ENCODE measurements at places on chromosomes 2 and 18.
A peak's percentile ranks its signal among the peaks of the same experiment; 100 is the strongest.

DNA sequence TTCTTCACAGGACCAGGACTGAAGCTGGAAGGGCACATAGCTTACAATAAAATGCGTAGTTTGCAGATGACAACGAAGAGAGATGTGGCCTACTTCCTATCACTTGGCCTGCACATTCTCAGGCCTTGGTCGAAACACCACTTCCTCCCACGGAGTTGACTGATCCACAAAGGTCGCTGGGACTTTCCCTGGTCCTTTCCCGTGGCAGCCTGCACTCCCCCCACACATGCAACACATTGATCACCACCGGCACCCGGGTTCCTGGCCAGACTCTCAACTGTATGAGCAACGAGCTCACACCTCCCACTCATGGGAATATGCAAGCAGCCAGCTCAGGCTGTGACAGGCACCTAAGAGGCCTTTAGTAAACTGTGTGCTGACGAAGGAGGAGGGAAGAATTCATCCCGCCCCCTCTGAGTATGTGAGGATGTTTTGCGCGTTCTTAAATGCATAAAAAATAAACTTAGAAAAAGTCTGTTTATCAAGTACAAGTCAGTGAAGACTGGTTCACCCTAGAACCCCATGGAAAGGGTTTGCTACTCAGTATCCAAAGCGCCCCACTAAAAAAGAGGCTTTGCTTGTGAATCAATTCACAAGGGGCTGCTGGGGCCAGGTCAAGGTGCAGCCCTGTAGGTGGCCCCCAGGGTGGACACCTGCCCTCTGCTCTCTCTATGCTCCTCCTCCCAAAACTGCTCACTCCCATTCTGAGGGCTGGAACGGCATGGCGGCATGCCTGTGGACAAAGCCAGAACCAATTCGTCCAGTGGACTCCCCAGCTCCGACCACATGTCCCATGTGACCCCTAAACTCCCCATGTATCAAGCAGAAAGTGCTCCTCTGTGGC is 154.3 kb downstream of the EIPR1 start:
- DNase-seq: peak; percentile 77

DNA sequence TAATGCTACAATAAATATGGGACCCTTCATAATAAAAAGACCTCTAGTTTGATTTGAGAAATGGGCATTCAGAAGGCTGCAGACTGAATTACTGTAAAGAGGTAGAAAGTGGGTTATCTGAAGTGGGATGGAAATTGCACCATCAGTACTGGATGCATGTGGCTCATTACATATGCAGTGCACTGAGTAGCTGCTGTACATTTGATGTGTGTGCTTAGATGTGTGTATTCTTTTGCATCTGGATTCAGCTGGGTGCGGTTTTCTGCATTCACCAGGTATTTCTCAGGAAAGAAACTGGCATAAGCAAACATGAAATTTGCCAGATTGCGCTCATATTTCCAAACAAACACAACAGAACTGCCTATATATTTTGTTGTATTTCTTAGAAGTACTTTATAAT is 38.2 kb downstream of the NDC80 start:
- DNase-seq: no peak

- DNase-seq: no peak
Observed at GRCh38 chr18:46624127-46624526, 32.9 kb downstream of the LOXHD1 start.

DNA sequence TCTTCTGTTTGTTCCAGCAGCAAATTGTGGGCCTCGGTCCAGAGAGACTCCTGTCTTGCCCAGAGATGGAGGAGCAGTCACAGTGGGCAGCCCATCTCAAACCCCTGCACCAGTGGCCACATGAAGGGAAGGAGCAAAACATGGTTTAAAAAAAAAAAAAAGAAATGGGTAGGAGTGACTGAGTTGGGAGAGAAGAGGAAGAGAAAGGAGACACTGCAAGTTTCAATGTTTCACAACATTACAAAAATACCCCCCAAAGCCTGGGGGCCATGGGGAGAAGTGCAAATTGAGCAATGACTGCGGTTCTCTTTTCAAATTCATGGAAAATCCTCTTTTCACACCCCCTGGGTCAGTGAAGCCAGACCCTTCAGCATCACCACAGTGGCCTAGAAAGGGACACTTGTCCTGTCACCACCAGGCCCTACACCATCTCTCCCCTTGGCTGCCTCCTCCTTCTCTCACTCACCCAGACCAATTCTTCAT is 117.1 kb downstream of the ZFP36L2 start:
- DNase-seq: no peak

DNA sequence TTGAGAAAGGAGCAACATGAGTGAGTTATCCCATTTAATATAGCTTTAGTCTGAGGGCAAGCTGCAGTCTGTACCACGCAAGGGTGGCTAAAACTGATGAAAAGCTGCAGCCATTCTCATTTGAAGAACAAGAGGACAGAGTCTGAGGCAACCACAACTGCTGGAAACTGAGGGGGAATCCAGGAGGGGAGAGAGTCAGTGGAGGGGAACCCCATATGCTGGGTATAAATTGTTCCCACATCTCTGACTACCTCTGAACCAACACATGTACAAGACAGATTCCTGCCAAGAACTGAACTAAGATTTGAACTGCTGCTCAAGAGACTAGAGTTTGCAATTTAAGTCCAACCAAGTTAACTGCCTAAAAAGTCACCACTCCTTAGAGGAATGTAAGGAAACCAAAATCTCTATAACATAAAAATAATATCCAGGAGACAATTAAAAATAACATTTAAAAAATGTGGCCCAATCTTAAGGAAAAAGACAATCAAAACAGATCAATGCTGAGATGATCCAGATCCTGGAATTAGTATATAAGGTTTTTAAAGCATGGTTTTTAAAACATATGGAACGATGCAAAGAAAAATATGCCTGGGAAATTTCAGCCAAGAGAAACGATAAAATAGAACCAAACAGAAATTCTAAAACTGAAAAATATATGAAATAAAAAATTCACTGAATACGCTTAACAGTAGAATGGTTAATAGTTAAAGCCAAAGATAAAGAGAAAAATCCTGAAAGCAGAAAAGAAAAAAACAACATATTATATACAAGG is 11.2 kb downstream of the CWC22 start:
- DNase-seq: no peak

- DNase-seq: peak; percentile 69
Observed at GRCh38 chr2:65639156-65639864, 206.9 kb upstream of the SPRED2 start.

- no peak for DNase-seq
Observed at GRCh38 chr2:21501376-21502027, 377.7 kb downstream of the TDRD15 start.

GRCh38 chr2:219125225-219125885 is 35.3 kb downstream of the NHEJ1 start:
- peak; percentile 97 for DNase-seq

DNA sequence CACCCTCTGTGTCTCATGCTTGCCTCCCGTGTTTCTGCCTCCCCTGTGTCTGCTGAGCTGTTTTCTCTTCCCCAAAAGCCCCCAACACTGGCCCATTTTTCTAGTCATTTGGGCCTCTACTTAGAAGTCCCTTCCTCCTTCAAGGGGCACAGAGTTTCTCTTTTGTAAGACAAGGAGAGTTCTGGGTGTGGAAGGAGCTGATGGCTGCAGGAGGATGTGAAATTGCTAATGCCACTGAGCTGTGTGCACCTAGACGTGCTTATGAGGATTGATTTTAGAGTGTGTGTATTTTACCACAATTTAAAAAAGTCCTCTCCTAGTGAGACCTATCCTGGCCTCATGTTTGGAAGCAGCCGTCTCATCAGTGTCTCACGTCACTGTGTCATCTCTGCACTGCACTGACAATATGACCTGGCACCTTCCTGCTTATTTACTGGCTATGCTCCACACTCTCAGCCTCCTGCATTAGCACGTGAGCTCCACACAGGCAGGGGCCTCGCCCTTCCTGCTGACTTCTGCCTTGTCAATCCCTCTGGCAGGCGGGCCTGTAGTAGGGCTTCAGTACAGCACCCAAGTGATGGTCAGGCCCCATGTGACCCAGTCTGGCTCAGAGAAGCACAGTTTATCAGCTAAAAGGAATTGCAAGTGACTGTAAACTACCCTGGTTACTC is 8.0 kb upstream of the MBP start:
- DNase-seq: no peak

DNA sequence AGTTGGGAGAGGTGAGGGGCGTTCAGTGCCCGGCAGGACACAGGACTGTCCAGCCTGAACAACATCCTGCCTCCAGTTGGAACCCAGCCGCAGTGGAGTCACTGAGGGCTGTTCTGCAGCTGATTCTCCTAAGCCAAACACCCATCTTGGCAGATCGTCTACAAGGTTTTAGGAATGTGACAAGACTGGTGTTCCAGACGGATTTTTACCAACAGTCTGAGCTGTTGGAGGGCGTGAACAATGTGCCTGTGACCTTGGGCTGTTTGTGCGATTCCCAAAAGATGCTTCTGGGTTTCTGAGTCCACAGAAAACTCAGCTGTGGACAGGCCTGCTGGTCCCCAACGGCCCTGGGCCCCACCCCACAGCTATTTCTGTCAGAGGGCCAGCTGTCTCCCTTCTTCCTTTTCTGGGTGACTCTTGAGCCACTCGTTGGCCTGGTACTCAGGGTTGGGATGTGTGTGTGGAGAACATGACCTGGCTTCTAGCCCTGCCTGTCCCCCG is 5.7 kb downstream of the LRRFIP1 start:
- DNase-seq: no peak

DNA sequence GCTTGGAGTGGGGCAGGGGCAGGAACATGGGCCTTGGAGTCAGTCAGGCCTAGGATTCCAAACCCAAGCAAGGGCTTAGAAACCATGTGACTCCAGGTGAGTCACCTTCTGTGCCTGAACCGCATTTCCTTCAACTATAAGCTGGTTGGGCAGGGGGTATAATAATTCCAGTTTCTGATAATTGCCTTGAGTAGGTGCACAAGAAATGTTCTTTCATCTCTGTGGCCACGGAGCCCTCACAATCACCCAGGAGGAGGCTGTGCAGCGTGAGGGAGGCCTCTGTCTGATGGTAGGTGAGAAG is 112.1 kb upstream of the HAAO start:
- DNase-seq: no peak

- DNase-seq: no peak
Observed at GRCh38 chr2:170831115-170831514, 14.4 kb downstream of the GAD1 start.

DNA sequence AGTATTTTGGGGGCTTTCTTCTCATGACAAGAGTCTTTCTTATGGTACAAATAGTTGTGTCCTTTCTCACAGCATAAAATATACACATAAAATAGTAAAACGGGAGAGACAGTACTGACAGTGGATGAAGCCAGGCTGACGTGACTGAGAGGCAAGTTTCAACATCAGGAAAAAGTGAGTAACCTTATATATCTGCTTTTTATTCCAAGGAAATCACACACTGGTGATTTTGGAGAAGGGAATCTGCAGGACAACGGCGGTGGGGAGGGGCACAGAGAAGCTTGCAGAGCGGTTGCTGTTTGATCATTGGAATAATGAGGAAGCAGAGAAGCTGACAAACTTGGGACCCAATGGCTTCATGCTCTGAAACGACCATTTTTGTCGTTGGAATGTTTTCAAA is 130.6 kb upstream of the ZNF236 start:
- DNase-seq: peak; percentile 26

GRCh38 chr2:237701859-237702390 is 74.5 kb downstream of the LRRFIP1 start:
- no peak for DNase-seq

DNA sequence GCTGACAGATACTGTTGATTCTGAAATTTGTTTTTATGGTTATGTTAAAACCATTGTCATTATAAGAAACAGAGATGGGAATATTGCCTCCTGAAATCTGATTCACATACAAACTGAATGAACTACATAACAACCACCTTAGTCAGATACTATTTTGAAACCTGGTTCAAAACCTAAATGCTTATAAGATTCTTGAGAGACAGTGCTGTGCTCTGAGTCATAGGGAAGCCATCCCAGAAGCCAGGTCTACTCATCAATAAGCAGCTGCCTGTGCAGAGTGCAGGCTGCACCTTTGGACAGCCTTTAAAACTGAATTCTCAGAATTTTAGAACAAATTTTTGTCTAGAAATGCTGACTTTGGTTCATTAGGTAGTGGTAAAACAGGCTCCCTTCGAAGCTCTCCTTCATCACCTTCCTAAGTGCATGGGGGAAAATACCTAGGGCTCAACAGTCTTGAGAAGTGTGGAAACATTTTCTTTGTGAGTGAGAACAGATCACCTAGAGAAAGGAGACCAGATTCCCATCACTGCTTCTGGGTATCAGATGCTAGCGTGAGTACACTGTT is at the start of gene SERPINB7:
Gene SERPINB7 (plus strand): TSS at position 253 of the 565 bp plus-strand sequence. CDS start 6,955 bp downstream, outside the sequence.
- peak; percentile 33 for DNase-seq

DNA sequence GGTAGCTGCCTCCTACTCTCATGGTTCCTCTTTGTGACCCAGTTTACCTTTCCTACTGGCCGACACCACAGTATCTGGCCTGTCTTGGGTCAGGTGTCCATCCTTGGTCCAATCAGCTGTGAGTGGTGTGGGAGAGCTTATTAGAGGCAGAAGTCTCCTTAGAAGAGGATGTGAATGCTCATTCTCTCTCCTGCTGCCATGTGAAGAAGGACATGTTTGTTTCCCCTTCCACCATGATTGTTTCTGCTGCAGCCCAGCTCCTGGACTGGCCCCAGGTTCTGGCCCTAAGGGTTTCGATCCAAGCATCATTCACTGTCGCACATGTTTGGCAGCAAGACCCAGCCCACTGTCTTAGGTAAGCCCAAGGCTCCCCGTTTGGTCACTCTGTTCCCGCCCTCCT is 55.3 kb upstream of the TGIF1 start:
- DNase-seq: no peak

Measured in fibroblast of pulmonary artery (primary cell).